Neural progenitor cell (in vitro differentiated cells): ENCODE measurements at places on chromosomes 12 and 14.

DNA sequence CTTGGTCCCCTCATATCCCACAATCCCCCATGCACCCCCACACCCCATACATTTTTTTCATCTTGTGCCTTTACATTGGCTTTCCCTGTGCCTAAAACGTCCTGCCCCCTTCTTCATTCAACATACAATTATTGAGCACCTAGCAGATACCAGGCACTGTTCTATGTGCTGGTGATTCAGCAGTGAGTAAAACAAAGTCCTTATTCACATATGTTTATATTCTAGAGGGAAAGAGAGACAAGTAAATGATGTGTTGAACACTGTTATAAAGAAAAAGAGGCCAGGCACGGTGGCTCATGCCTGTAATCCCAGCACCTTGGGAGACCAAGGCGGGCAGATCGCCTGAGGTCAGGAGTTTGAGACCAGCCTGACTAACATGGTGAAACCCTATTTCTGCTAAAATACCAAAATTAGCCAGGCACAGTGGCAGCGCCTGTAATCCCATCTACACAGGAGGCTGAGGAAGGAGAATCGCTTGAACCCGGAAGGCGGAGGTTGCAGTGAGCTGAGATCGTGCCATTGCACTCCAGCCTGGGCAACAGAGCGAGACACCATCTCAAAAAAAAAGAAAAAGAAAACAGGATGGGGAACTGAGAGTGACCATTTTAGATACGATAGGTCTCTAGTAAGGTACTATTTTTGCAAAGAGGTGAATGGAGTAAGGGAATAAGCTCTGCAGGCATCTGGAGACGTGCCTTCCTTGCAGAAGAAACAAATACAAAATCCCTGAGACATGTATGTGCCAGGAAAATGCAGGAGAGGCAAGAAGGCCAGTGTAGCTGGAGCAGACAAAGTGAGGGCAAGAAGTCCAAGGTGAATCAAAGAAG is 12.2 kb downstream of the SLC7A7 start:
- DNase-seq, result no peak

DNA sequence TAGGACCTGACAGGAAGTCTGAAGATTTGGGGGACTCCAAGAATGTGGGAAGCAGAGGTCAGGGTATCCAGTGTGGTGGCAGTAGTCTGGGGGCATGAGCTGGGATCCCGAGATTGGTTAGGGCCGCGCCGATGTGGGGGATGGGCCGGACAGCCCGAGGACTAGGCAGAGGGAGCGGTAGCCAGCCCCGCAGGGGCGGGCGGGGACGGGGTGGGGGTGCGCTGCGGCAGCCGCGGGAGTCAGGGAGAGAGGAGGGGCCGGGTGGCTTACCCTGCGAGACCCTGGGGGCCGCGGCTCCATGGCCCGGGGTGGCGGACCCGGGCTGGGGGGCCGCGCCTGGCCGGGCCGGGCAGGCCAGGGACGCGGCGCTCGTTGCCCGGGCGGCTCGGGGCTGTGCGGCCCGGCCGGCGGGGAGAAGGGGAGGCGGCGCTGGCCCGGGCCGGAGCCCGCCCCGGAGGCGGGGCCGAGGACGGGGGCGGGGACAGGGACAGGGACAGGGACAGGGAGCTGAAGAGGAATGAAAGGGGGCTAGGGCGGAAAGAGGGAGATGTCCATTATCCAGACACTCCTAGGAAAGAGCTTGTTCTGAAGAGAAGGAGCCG is 5.6 kb downstream of the ZNF385A start:
- peak; percentile 89 for DNase-seq

DNA sequence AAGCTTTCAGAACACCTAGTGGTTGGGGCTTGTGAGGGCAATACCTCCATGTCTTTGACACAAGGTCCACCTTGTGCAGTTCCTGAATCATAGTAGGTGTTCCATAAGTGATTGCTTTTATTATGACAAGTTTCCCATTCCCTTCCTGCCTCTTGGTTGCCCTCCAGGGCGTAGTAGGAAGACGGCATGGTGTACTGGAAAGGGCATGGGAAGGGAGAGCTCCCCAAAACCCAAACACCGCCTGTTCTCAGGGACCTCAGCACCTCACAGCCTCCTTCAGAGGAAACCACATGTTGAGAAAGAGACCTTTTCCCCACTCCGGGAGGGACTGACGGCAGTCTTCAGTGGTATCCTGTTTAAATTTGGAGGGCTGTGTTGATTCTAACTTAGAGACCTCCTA is 21.1 kb downstream of the EVL start:
- DNase-seq, result no peak

DNA sequence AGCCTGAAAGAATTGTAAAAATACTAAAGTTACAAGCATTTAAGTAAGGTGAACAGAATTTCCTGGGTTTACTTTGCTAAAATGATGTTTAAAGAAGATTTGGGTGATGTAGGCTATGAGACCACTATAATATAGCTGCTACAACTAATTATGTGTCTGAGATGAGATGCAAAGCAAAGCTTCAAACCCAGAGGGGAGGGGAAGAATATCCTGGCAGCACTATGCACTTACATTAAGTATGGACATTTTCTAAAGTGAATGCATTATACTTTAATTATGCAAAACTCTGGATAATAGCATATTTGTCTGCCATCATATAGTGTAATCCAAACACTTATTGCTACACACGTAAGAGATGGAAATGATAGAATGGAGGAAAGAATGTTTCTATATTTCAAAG is 1003.7 kb downstream of the GALC start:
- no peak for DNase-seq

DNA sequence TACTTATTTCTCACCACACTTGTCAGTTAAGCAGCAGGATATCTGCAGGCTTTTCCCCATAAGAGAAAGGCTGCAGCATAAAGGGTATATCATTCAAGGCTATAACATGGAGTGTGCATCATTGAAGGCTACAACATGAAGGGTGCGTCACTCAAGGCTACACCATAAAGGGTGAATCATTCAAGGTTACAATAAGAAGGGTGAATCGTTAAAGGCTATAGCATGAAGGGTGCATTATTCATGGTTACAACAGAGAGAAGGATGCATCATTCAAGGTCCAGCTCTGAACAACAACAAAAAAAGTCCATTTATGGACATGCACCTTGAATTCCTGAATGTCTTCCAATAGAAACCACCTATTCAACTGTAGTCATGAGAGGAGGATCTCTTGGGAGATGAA is 32.8 kb upstream of the LUM start:
- DNase-seq, result no peak

DNA sequence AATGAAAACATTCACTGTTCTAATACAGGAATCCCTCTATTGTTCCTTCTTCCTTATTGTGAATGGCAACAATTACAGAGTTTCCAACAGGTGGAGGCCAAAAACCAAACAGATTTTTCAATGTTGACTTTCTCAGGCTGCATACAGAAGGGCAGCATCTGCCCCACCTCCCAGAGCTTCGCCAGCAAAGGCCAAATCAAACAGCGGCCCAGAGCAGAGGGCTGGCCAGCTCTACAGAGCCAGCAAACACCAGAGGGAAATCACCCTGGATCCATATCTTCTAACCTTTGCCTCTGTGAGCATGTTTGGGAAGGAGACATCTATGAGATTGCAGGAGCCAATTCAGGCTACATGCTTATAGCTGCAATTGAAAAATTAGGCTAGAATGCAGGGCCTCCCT is 4.4 kb upstream of the CRACR2A start:
- DNase-seq, result no peak

- DNase-seq, result no peak
Observed at GRCh38 chr12:105083031-105083430, 1.2 kb downstream of the ALDH1L2 start.

DNA sequence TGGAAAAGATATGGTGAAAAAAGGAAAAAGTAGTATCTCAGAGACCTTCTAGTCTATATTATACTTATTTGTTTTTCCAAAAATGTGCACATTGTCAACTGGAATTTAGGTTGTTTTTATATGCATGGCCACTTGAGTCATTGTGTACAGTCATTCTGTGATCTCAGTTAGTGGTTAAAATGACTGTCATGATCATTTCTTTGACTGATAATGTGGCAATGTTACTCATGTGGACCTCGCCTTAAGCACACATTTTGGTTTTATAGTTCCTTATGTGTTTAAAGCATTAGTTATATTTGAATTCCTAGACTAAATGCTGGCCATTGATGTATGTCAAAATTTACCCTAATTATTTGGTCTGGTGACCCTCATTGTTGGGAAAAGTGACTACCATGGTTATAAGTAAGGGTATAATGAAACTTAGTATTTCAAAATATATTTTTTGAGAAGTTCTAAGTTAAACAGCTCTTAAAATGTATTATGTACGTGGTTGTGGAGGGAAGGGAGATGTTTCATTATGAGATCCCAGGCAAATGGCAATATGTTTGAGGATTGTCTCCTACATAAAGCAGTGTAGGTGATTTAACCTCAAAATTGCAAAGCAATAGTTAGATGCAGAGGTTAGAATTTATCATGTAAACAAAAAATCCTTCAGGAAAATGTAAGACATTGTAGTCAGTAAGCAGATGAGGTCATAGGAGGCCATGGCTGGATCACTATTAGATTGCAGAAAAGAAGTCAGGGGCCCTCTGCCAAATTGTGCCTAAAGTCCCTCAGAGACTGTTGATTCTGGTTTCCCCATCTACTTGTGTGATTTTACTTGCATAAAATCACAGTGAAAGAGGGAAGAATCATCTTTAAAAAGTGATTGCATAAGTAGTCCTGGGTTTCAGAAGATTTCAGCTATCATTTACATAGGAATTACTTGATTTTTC is 17.5 kb downstream of the PNMA1 start:
- no peak for DNase-seq
